ENCODE measurements at places on chromosomes 5 and 9. TPM values are rescaled to one million over a fixed set of nuclear protein-coding genes. Genes with fewer than 3 reads are reported as not detected.

FBXL7 gene
- total RNA-seq, result 12.6 TPM

TMEM141 gene
- 30.8 TPM for total RNA-seq

FOXD4L6 gene
- not detected for total RNA-seq

SARDH gene
- 0.18 TPM for total RNA-seq

ECSCR gene
- total RNA-seq, result 0.36 TPM

AFAP1L1 gene
- 10.8 TPM for total RNA-seq

DMGDH gene
- 7.3 TPM for total RNA-seq

GARNL3 gene
- total RNA-seq, result 2.5 TPM

PCDHGA7 gene
- 8.4 TPM for total RNA-seq

SPATA31E1 gene
- not detected for total RNA-seq

UBE2R2 gene
- 21.7 TPM for total RNA-seq

SPINK7 gene
- not detected for total RNA-seq

SV2C gene
- total RNA-seq, result 0.08 TPM

RNF180 gene
- 3.4 TPM for total RNA-seq

CCDC180 gene
- 4.2 TPM for total RNA-seq

ENTR1 gene
- total RNA-seq, result 36.3 TPM

FST gene
- total RNA-seq, result 80.2 TPM

DRD1 gene
- 0.18 TPM for total RNA-seq

LRRTM2 gene
- total RNA-seq, result 3.6 TPM

CSF1R gene
- total RNA-seq, result under 0.01 TPM

GMCL2 gene
- total RNA-seq, result not detected

HAPLN1 gene
- total RNA-seq, result 1.3 TPM

SLC6A3 gene
- total RNA-seq, result not detected

GOLM1 gene
- 72.0 TPM for total RNA-seq

PLAC8L1 gene
- total RNA-seq, result not detected

TEK gene
- 3.8 TPM for total RNA-seq

TAS2R1 gene
- total RNA-seq, result not detected

CNTNAP3B gene
- 6.4 TPM for total RNA-seq

CFAP90 gene
- not detected for total RNA-seq

CARTPT gene
- not detected for total RNA-seq

MOB3B gene
- 0.25 TPM for total RNA-seq
